ENCODE measurements at places on chromosomes 1 and 21. TPM values are rescaled to one million over a fixed set of nuclear protein-coding genes. Genes with fewer than 3 reads are reported as not detected.
A peak's percentile ranks its signal among the peaks of the same experiment; 100 is the strongest.

DNA sequence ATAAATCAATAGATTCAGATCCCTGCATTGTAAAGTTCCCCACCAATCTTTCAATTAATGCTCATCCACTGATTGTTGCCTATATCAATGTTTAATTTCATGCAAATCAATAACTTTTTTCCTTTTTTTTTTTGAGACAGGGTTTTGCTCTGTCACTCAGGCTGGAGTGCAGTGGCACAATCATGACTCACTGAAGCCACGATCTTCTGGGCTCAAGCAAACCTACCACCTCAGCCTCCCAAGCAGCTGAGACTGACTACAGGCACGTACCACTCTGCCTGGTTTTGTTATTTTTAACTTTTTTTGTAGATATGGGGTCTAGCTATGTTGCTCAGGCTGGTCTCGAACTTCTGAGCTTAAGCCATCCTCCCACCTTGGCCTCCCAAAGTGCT, 25.7 kb downstream of the DIO1 start:
- no peak for DNase-seq

GRCh38 chr1:244074559-244075171, 23.6 kb downstream of the ZBTB18 start:
- no peak for DNase-seq

DNA sequence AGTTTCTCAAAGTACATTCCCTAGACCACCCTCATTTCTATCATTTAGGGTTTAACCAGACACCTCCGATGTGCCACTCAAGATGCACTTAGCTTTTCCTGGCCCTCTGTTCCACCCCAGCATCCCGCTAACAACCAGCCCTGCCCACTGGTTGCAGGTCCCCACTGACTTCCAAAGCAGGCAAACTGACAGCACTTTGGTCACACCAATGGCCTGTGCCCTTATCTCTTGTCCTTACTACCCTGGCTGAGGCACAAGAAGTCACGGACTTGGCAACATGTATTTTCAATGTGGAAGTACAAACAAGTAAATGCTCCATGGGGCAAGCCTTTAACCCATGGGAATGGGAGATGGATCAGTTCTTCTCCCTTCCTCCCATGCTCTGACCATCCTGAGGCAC, 357.1 kb downstream of the OMA1 start:
- no peak for DNase-seq

DNA sequence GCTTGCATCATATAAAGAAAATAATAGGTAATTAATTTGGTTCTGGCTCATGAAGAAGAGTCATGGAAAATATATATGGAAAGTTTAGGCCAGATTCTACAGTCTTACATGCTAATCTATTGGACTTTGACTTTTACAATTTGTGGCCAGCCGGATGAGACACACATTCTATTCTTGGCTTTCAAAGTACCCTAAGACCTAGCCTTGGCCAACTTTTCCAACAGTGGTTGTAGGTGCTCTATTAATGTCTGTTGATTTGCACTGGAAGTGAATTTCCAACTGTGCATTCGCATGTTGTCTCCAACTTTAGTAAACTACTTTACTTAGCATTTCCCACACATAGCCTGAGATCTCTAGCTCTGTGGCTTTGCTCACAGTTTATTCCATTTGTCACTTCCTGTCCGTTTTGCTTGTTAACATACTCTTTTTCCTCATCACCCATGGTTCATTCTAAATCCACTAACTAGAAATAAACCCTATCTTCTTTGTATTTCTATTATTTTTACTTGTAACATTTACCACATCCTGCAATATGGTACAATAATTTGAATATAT, 644.0 kb downstream of the PTPRC start:
- no peak for DNase-seq

DNA sequence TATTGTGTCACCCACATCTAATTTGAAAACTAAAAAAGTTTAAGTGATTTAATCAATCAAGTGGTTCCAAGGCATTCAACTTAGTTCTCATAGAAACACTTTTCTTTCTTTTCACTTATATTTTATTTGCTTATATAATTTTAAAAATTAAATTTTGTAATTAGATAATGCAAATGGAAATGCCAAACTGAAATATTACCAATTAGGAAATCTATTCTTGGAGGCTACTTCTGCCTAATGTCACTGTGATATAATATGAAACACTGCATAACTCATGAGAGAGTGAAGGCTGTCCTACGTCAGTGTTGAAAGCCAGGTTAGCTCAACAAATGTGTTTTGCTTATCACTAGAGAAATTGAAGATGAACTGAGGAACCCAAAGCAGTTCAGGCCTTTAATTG, 18.3 kb upstream of the SHCBP1L start:
- DNase-seq: no peak

DNA sequence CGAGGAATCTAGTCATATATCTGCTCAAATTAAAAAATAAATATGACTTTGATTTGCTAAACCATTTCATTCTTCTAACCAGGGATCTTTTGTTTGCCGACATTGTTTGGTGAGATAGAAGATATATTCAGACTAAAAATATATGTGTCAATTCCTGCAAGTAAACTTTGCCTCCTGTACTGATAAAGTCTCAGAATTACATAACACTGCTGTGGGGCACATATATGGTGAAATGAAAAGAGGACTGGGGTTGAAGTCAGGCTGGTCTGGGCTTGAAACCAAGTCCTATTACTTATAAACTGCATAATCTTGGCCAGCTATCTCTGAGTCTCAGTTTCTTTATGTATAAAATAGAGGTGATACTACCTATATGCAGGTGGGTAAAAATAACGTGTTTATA, 9.8 kb downstream of the SCMH1 start:
- no peak for DNase-seq

- no peak for DNase-seq
These were observed 424.5 kb downstream of the NEGR1 start for GRCh38 chr1:71857862-71858261.

GRCh38 chr1:192461684-192462083, 113.9 kb upstream of the RGS1 start:
- no peak for DNase-seq

- no peak for DNase-seq
These were observed 14.3 kb downstream of the ATP2B4 start for GRCh38 chr1:203640723-203641502.

GRCh38 chr1:197903196-197903514, 725 bp downstream of the C1orf53 start:
- no peak for DNase-seq

- no peak for DNase-seq
These were observed 156.6 kb downstream of the GREM2 start for GRCh38 chr1:240455228-240455821.

DNA sequence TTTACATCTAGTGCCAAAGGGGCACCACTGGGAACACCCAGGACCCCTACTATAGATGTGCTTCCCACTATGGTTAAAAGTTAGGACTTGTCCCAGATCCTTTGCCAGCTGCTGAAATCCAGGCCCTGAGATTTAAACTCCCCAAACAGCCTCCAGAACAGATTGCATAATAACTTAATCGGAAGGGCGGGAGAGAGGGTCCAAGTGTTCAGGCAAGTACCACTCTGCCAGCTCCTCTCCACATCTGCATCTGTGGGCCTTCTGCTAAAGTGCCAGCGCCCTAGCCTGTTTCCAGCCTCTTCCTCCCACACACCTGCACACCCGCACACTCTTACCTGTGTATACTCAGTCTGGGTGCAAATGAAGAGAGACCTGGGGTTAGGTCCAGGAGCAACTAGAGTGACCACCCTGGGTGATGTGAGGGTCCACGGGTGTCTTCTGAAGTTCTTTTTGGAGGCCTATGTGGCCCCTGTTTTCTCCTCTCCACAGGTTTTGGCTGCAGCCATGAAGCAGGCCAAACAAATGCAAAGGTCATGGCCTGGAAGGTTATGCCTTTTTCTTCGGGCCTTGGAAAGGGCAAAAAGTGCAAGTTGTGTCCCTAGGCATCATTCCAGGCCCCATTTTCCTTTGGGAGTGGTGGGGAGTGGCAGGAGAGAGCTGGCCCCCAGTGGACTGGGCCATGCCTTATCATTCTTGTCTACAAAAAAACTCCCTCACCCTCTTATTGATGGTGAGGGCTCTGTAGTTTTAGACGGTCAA, 29.3 kb downstream of the KIRREL1 start:
- no peak for DNase-seq

GRCh38 chr1:181430015-181430885, 53.1 kb upstream of the CACNA1E start:
- DNase-seq: no peak

GRCh38 chr1:230768903-230769570, 21.8 kb downstream of the CAPN9 start:
- peak; percentile 19 for DNase-seq

GRCh38 chr1:208291923-208292711, 47.9 kb upstream of the PLXNA2 start:
- DNase-seq: no peak

DNA sequence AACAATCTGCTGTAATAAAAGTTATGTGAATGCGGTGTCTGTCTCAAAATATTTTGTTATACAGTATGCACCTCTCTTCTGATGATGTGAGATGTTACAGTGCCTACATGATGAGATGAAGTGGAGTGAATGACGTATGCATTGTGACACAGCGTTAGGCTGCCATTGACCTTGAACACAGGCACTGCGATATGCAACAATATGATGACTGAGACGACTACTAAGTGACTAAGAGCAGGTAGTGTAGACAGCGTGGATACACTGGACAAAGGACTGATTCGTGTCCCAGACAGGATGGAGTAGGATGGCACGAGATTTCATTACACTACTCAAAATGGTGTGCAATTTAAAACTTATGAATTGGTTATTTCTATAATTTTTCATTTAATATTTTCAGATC, 8.4 kb downstream of the SGIP1 start:
- DNase-seq: no peak

DNA sequence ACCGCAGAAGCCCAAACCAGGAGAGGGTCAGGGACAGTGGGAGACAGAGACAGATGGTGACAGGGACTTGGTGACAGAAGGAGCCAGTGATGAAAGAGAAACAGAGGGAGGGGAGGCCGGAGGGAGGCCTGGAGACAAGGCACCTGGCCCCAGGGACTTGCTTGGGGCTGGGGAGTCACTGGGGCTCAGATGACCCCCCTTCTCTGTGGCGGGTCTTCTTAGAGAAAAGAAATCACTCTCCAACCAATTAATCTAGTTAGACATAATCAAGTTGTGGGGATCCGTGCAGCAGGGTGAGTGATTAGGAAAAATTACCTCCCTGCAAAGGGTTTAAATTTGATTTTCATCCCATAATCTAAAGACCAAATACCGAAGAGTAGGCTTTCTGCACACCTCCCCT, 519.8 kb downstream of the PTPRU start:
- no peak for DNase-seq

DNA sequence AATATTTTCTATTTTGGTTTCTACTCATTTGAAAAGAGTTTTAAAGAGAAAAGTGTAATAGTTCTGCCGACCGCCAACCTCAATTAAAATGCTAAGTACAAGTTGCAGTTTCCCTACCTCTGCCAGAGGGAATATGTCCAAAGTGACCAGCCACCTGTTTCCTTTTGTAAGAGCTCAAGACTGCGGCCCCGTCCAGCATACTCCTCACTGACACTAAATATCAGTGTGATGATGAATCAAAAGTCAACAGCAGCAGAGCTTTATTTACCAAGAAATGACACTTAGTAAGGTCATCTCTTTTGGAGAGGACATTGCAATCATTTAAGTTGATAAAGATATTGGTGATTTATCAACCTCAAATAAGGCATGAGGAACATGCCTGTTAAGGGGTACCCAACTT, 57.4 kb upstream of the NRIP1 start:
- DNase-seq: no peak

DNA sequence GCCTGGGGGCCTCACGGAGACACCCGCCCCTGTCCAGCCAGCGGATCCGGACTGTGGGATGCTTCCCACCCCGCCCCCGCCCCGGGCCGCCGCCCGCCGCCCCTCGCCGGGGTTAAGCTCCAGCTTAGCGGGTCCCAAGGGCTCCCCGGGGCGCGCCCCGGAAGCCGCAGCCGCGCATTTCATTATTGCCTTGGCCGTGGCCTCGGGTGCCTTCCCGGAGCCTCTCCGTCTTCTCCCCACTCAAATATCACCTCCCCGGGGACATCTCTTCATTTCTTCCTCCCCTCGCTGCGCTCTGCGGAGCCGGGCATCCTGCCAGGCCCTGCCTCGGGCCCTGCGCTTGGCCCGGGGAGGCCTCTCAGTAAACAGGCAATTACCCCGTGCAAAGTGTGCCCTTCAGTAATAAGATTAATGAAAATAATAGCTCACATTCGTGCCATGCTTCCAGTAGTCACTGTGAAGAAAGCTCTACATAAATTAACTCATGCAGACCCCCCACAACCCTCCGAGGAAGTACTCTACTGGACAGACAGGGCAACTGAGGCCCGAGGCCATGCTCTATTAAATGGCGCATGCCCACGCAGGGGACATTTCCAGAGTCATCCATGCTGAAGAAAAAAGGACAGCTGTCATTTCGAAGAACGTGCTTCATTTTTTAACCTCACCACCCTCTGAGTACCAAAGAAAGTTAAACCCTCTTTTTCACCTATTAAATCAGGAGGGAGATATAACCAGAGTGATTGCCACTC, 49.9 kb upstream of the LAPTM5 start:
- no peak for DNase-seq

GRCh38 chr1:21865609-21865942, 53.5 kb downstream of the LDLRAD2 start:
- no peak for DNase-seq

- peak; percentile 38 for DNase-seq
These were observed 142.1 kb upstream of the ARHGEF16 start for GRCh38 chr1:3312310-3312897.

- no peak for DNase-seq
These were observed 22.3 kb downstream of the CDC42 start for GRCh38 chr1:22074803-22075202.

DNA sequence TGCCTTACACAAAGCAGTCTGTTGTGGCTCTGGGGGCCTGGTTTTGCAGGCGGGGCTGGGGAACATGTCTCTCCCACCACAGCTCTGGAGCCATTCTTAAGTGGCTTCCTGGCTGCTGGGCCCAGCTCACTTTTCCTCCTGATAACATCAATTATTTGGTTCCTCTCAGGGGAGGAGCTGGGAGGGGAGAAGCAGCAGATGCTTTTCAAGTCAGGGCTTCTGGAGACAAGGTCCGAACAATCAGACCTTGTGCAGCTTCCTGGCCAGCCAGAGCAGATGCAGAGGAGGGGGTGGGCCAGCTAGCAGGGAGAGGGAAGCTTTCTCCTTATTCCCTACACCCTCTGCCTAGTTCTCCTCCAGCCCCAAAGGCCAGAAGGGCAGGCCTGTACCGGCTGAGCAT, 3.7 kb upstream of the PAQR6 start:
- DNase-seq: no peak

- no peak for DNase-seq
These were observed 119.4 kb downstream of the SLC45A1 start for GRCh38 chr1:8437347-8437746.

The SASS6 gene
- polyA plus RNA-seq: 4.0 TPM

The PCBP3 gene
- polyA plus RNA-seq: 0.89 TPM

The ATP1A2 gene
- 81.8 TPM for polyA plus RNA-seq

The DRAXIN gene
- polyA plus RNA-seq: 0.37 TPM

The PLEKHA6 gene
- polyA plus RNA-seq: 3.0 TPM

The RPTN gene
- polyA plus RNA-seq: not detected

The GBP5 gene
- polyA plus RNA-seq: 0.85 TPM

The HNRNPCL1 gene
- polyA plus RNA-seq: not detected

The IL6R gene
- polyA plus RNA-seq: 7.1 TPM

The LMX1A gene
- polyA plus RNA-seq: 1.3 TPM

The KCNK2 gene
- 2.5 TPM for polyA plus RNA-seq
